COLO829 (cell line): ENCODE measurements at places on chromosomes 6 and 20.
A peak's percentile ranks its signal among the peaks of the same experiment; 100 is the strongest.

GRCh38 chr20:1291191-1291741 is 25.2 kb downstream of the SNPH start:
- DNase-seq = no peak

- no peak for DNase-seq
These were observed 310.0 kb downstream of the ESR1 start for GRCh38 chr6:152117156-152118133.

- DNase-seq = no peak
These were observed 5.9 kb downstream of the SPAG4 start for GRCh38 chr20:35621560-35621946.

GRCh38 chr20:5797165-5797564 is 47.0 kb downstream of the SHLD1 start:
- DNase-seq = no peak

DNA sequence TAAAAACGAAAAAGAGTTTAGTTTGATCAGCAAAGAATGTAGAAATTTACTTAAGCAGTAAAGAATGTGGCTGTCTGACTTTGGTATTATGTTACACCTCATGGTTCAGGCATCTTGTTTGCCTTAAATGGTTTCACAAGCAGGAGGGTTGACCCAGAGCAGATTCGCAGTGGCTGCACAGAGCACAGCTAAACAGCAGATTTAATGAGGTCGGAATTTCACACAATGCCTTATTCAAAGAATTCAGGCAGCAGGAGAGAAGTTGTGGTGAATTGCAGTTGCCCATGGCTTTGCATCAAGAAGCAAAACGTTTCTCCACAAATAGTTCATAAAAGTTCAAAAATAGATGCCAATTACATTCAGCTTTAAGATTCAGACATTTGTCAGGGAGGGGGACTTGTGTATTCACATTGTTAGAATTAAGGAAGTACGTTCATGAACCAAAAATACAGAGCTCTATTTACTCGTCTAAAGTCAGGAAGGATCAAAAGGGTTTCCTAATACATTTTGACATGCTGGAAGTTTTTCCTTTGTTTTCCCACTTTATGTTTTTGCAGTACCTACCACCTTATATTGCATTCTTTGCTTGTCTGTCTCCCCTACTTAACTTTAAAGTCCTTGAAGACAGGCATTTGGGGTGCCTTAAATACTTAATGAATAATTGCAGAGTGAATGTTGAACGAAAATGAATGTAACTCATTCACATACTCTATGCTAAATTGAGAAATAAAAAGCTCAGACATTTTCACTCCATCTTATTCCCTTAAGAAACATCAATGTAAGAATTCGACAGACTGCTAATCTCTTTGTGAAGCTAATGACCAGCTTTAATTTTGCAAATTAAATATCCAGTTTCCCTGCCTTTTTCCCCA is 1163.6 kb upstream of the CITED2 start:
- DNase-seq = peak; percentile 28
